SW 1271 (cell line): ENCODE measurements at places on chromosomes 3 and 15.

DNA sequence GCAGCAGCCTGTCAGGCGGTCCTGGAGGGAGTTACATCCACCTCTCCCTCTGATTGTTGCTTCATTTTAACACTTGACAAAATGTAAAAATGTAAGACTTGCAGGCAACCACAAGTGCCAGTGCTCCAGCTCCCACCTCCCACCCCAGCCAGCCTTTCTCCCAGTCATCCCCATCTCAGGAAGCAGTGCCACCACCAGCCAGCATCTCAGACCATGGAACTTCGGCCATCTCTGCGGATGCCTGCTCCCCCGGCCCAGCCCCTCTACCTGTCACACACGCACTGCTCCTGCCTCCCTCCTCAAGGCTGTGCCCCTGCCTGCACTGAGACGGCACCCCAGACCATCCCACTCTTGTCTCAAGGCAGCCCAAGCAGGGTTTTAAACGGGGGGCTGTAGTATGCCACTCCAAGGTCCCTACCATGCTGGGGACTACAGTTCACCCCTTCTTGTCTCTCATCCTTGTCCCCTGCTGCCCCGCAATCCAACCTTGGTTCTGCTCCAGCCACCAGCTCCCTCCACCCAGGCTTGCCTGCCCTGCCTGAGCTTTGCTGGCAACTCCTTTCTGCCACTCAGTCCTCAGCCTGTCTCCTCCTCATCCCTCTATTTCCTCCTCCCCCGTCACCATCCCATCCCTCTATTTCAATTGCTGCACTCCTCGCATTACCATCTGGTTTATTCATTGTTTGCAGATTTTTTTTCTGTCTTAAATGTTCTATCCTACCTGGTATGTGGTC is 85.8 kb downstream of the SNRK start:
- DNase-seq = no peak

GRCh38 chr3:195171093-195171873 is 99.7 kb downstream of the XXYLT1 start:
- DNase-seq = no peak

DNA sequence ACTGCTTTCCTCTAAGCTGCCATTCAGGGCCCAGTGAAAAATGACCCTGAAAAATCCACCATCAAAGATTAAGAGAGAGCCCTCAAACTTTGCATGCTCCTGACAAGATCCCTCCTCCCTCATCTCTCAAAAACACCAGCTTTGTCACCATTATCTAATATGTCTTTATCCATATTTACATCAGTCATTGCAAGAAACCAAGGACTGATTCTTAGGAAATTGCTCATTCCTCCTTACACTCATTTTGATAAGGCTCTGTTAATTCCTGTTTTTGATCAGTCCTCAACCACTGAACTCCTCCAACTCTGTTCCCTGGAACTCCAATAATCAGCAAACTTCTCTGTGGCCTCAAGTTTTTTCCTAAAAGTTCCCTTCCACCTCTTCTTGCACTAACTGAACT is 51.8 kb downstream of the CD200 start:
- DNase-seq = no peak

DNA sequence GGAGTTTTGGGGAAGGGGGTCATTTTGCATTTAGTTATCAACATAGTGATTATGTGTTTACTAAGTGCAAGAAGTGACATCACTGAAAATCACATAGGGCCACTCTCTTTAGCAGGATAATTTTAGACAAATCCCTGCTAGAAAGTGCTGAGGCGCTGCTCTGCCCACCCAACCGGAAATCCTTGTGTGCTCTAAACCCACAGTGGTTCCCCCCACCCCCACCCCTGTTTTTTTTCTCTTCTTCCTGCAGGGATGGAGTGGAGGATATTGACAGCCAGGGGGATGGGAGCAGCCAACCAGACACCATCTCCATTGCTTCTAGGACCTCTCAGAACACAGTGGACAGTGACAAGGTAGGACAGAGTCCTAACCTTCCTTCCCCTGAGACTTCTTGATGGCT is 234.2 kb upstream of the UMPS start:
- no peak for DNase-seq

DNA sequence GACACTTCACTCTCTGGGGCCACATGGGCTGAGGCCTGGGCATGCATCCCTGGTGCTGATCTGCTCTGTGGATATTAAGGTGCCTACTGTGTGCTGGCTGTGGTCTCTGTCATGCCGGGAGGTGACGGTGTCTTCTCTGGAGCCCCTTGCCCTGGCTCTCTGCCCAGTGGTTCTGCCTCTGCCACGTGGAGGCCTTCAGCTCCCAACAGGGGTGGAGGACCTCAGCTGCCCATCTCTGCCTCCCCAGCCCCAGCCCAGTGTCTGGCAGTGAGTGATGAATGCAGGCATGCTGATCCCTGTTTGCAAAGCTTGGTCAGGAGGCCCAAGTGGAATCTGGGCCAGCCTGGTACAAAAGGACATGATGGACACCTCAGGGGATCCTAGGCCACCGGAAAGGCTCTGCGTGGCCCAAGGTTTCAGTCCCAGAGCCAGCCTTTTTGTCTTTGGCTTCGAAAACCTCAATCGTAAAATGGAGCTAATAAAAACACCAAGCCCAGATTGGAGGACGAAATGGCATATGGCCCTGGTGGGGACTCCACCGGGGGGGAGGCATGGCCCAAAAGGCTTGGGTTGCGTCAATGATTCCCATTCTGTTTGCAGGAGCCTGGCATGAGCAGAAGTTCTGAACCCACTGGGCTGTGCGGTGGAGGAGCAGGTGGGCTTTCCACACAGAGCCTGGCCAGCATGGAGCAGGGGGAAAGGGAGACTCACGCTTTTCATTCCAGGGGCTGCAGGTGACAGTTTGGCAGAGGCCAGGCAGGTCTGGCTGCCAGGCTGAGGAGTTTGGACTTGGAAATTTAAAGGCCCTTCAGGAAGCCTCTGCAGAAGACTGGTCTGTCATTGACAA is 54.7 kb upstream of the KLF13 start:
- no peak for DNase-seq

- DNase-seq = no peak
Measured at GRCh38 chr3:114619771-114620170, 325.9 kb downstream of the TIGIT start.

DNA sequence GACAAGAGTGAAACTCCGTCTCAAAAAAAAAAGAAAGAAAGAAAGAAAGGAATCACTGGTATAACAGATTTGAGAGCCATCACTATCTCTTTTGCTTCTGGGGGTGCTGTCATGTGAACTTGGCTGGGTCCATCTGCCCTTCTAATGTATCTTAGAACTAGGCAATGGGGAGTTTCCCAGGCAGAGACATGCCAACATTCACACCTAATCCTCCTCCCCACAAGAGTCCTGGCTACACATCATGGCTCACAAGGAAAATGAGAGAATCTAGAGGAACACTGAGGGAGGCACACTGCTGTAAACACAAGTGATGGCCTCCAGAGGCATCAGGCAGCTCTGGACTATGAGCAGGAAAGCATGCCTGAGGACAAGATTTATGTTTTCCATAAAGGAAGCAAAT is 67.8 kb upstream of the PPP2R3A start:
- no peak for DNase-seq

GRCh38 chr3:186287711-186288110 is 74.3 kb downstream of the DGKG start:
- no peak for DNase-seq

GRCh38 chr15:22735781-22736180 is 50.7 kb upstream of the NIPA1 start:
- no peak for DNase-seq

DNA sequence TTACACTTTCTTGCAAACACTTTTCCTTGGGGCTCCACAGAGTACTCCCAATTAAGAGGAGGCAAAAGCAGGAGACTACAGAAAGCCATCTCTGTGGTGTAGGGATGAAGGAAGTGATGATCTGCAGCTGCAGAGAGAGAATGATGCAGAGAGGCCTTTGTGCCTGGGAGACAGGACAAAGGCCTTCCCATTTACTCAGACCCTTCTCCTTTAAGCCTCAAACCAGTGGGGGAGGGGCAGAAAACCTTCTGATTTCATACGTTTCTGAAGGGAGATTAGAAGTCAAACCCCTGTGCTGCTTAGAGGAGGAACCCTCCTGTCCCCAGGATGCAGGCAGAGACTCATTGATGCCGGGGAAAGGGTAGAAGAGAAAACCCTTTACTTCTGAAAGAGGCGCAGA is 130.8 kb downstream of the NEO1 start:
- DNase-seq = no peak

DNA sequence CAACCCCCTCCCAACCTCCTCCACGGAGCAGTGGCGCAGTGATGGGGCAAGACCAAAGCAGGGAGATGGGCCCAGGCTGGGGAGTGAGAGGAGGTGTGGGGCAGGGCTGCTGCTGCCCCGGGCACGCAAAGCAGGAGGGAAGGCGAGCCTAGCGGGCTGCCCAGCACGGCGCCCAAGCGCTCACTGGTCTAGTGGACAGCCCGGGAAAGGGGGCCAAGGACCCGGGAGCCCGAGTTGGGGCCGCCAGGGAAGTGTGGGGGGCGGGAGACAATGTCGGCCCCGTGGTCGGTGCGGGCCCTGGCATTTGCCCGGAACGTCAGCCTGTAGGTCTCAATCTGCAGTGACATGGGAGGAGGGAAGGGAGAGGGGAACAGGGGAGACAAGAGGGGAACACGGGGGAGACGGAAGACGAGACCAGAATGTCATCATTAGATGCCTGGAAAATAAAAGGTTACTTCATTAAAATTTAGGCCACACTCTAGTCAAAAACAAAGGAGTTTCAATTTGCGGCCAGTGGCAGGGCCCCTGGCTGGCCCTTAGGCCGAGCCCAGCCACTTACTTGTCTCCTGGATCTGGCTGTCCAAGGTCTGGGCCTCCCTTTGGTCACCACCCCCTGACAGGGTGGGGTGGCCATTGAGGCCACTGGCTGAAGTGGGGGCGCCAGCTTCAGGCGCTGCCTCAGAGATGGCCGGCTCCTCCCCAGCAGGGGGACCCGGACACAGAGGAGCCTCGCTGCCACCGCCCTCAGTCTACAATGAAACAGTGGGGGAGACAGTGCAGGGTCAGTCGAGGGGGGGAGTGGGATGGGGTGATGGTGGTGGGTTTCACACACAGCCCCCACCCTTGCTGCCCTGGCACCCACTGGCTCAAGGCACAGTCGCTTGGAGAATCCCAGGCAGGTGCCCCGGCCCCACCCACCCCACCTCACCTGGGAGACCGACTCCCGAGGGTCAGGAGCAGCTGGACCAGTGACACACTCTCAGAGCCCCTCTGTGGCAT is 50.0 kb downstream of the DHX30 start:
- no peak for DNase-seq

DNA sequence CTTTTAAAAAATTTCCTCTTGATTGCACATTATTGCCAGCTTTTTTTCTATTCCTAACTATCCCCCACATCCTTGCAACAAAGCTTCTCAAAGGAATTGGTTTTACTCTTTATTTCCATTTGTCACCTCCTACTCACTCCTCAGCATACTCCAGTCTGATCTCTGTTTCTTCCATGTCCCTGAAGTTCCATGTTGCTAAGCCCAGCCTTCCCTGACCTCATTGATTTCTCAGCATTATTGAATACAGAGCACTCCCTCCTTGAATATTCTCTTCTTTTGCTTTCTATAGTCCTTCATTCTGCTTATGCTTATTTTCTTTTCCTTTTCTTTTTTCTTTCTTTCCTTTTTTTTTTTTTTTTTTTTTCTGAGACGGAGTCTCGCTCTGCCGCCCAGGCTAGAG is 10.7 kb downstream of the ARID3B start:
- DNase-seq = no peak

GRCh38 chr3:57206423-57206822 is 6.6 kb upstream of the HESX1 start:
- no peak for DNase-seq

DNA sequence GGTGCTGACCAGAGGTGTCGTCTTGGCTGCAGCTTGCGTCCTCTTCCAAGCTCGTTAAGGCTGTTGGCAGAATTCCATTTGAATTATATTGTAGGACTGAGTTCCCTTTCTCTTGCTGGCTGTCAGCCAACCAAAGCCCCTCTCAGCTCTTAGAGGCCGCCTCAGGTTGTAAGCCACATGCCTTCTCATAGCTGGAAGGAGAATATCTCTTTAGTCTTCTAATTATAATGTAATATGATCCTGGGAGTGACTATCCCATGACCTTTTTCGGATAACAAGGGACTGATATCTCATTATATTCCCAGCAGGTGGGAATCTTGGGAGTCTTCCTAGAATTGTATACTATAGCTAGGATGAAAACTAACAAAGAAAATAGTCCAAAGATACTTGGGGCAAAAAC is 4.8 kb downstream of the SCG5 start:
- no peak for DNase-seq
